ENCODE measurements at places on chromosomes 7 and 10.

GRCh38 chr10:24721229-24722106, 2.2 kb downstream of the ARHGAP21 start:
- DNase-seq, result no peak

GRCh38 chr7:81769891-81770727, at the start of gene HGF:
HGF (minus strand) TSS chr7:81770047; CDS start chr7:81769971, 76 bp downstream.
- no peak for DNase-seq

- no peak for DNase-seq
These were observed 707.5 kb upstream of the FZD8 start for GRCh38 chr10:36349445-36350078.

- DNase-seq, result no peak
These were observed 207.0 kb downstream of the SUGCT start for GRCh38 chr7:40341836-40342235.

DNA sequence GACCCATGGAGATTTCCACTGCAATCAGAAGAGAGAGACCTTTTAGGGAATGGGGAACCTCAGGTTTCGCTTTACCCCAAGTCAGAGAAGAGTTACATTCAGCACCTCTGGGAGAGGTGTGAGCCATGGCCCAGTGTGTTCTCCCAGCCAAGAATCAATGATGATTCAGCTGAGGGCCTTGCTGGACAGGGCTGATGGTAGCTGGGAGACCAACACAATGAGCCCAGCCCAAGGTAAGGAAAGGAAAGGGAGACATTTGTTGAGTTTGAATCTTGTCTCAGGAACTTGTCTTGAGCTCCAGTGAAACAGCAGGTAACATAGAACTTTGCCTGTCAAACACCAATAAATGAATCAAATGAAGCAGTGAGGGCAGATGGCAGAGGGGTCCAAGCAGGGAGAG, 14.0 kb upstream of the PPIA start:
- DNase-seq, result no peak

DNA sequence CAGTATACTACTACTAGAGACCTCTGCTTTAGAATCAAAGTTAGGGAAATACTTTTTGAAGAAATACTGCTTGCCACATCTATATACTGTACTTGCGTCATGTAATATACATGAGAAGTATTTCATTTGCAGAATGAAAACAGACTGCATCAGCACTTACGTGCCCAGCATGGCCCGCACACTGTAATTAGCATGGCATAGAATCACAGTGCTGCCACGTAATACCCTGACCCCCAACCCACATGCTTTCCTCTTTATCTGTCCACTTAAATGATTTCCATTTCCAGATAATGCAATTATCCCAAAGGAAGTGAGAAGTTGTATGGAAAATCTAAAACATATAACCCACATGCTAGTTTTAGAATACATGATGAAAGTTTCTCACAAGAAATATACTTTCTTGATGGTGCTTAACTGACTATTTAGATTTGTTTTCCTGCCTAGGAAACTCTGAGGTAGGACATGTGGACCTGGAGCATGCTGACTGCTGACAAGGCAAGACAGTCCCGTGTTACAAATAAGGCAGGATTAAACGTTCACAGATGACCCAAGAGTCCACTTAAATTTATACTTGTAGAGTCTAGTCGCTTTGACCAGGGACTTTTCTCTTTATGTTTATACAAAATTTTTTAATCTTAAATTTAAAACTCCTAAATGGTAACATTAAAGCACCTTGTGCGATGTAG, 12.6 kb downstream of the USP6NL start:
- no peak for DNase-seq

- DNase-seq, result no peak
These were observed 207.8 kb downstream of the WDR37 start for GRCh38 chr10:1264001-1264400.

DNA sequence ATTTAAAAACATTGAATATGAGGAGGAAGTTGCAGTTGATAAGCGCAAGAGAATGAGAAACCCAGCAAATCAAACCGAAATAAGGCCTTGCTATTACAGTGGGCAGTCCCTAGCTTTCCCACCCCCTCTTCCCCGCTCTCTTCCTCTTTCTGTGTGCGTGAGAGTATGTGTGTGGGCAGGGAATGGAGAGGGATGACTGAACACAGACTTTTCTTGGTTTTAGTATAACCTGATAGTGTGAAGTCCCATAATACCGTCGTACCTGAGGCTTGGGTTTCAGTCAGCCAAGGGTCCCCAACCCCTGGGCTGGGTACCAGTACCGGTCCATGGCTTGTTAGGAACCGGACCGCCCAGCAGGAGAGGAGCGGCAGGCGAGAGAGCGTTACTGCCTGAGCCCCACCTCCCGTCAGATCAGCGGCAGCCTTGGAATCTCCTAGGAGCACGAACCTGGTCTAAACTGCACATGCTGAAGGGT, 255.3 kb downstream of the CELF2 start:
- no peak for DNase-seq

Data from HS-27A (cell line).